ENCODE measurements at places on chromosomes 7 and 10.

GRCh38 chr7:79880312-79880711 lies 254.3 kb upstream of the GNAI1 start:
- DNase-seq = no peak

- DNase-seq = no peak
These were observed 152.0 kb upstream of the ADO start for GRCh38 chr10:62652564-62652963.

DNA sequence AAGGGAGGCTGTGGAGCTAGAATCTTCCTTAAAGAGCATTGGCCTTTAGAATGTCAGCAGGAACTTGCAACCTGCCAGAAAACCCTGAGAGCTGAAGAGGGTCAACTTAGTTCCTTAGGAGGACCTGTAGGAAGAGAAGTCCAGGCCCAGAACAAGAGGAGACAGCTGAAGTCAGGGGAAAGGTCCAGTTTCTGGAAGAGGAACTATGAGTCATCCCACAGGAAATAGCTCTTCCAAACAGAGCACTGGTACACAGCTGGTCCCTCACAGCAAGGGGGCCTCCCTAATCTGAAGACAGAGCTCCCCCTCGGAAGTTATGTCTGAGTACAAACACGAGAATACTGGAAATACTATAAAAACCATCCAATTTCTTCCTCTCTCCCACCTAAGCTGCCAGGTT lies 98.9 kb downstream of the HERPUD2 start:
- no peak for DNase-seq

- no peak for DNase-seq
These were observed 27.7 kb downstream of the GBX1 start for GRCh38 chr7:151139791-151140190.

GRCh38 chr10:1635340-1635739 lies 102.0 kb downstream of the ADARB2 start:
- DNase-seq = no peak

DNA sequence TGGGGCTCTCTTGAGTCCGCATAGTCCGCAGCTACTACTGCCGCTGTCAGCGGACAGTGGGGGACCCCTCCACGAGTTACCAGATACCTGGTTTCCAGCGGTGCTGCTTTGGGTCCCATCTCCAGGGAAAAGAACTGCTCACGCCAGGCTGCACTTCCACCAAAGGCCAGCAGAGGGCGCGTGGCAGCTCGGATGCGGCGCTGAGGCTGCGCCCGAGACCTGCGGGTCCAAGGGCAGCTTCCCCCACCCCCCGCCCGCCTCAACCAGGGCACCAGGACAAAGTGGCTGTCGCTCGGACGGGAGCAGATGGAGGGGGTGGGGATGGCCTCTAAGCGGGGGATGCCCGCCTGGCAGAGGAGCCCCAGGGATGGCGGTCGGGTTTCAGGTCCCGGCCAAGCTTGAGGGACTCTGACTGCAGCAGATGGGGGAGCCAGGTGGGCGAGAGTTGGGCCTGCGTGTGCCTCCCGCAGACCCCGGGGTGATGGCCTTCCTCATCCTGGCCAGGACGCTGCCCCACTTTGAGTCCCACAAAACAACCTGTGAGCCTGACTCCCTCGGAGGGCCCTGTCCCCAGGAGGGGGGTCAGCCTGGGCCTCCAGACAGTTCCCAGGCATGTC lies 23.8 kb upstream of the ZNF735 start:
- DNase-seq = no peak

DNA sequence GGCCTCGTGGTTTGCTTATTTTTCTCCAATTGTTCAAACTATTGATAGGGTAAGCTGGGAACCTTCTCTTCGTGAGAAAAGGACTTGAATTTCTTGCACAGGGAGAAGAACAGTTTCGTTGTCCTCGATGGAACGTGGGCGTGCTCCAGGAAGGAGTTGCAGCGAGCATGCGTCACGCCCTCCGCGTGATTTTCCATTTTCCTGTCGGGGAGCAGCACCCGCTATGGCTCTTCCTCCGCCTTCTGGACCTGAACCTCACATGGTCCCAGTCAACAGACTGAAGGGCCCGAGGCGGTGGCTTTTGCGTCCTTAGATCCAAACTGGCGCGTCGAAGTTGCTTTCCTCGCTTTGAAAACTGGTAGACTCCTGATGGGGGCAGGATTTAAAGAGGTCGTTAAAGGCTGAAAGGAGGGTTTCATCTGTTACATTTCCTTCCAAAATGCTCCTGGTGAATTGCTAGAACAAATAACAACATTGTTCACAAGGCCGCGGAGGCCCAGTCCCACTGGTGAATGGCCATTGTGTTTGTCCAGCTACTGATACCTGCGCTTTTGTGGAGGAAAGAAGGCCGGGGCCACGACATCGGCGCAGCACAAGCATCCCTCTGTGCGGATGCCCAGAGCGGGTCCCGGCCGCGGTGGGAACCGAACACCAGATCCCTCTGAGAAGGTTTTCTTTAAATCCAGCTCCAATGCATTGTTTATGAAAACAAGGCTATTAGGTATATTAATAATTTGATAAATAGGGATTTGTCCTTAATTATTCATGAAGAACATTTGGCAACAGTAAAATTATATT lies 75.9 kb downstream of the EBF3 start:
- DNase-seq = no peak

GRCh38 chr7:134741907-134742635 lies 37.4 kb upstream of the CALD1 start:
- DNase-seq = no peak

- DNase-seq = no peak
These were observed 183.1 kb downstream of the EXOC4 start for GRCh38 chr7:133436014-133436428.

GRCh38 chr7:138625849-138626230 lies 75.3 kb downstream of the SVOPL start:
- peak; percentile 69 for DNase-seq

GRCh38 chr10:122460891-122461293 lies 461 bp upstream of the HTRA1 start:
- no peak for DNase-seq

- no peak for DNase-seq
These were observed 15.0 kb downstream of the SKIDA1 start for GRCh38 chr10:21510241-21511094.

- DNase-seq = peak; percentile 7
These were observed 112.8 kb upstream of the PDCD4 start for GRCh38 chr10:110758898-110759297.

- peak; percentile 24 for DNase-seq
These were observed 7.0 kb upstream of the PDCD4 start for GRCh38 chr10:110864662-110865140.

DNA sequence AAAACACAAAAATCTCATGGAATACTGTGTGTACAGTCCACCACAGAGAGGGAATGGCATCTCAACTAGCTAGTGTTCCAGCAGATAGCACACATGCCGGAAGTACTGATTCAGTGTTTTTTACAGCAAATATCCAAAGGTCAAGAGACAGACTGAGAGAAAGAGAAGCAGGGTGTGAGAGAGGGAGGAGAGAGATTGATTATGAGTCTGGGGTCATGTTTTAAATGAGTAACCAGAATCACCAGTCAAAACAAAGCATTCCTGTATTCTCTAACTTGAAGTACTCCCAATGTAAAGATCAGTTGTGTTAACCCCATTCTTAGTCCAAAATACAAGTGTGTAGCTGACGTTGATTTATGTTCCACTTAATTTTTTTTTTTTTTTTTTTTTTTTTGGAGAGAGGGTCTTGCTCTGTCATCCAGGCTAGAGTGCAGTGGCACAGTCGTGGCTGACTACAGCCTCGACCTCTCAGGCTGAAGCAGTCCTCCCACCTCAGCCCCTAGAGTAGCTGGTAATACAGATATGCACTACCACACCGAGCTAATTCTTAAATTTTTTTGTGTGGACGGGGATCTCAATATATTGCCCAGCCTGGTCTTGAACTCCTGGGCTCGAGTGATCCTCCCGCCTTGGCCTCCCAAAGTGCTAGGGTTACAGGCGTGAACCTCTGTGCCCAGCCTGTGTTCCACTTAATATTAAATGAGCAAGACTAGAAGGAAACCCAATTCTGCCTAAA lies 114.2 kb downstream of the TAF3 start:
- DNase-seq = no peak

- DNase-seq = no peak
These were observed 170.0 kb upstream of the CDCA7L start for GRCh38 chr7:22115689-22116088.

DNA sequence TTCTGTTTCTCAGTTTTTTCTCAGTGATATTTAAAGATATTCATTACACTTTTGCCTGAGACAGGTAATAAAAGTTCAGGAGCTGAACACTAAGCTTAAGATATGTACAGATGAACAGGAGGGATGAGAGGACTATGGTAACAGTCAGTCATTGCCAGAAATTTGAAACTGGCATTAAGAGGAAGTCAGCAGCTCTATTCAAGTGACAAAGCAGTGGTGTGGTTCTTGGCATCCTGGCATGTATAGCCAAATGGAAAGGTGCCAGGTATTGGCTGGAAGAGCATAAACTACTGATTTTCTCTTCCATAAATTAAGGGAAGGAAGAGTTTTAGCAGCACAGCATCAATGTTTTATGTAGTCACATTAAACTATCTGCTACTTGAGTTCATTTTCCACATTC lies 22.7 kb downstream of the HOXA1 start:
- DNase-seq = no peak

- no peak for DNase-seq
These were observed 52.7 kb downstream of the CDK14 start for GRCh38 chr7:90648834-90649233.

- no peak for DNase-seq
These were observed 28.4 kb upstream of the PTPRN2 start for GRCh38 chr7:158616050-158616449.

GRCh38 chr7:158325530-158326381 lies 261.9 kb downstream of the PTPRN2 start:
- DNase-seq = peak; percentile 94

GRCh38 chr7:129005186-129005585 lies 49.7 kb downstream of the TNPO3 start:
- DNase-seq = no peak

DNA sequence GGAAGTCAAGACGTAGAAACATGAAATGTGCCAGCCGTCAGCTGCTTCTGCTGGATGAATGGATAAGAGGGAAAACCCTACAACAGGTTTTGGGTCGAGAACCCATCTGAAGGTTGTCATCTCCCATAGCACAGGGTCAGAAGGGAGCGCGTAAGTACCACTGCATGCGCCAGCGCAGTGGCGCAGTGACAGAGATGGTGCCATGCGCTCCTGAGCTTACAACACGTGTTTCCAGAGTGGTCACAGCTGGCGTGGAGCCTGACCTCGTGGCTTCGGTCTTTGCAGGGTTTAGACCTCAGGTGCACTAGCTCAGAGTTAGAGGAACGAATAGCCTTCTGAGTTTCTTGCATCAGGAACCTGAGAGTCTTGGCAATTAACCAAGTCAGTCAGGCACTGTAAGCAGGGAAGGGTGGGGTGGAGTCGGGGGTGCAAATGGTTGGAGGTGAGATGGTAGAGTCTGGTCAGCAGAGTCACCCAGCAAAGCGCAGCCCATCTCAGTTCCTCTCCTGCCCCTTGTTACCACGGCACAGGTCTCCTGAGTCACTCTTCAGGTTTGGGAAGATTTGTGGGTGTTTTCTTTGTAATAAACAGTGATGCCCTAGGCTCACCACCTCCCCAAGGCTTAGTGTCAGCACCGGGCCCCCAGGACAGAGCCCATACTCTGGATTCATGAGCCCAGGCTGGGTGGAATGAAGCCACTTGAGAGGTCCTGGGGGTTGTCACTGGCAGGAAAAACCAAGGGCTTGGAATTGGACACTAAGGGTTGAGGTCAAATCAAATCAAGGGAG lies 84.1 kb upstream of the PPIF start:
- no peak for DNase-seq

DNA sequence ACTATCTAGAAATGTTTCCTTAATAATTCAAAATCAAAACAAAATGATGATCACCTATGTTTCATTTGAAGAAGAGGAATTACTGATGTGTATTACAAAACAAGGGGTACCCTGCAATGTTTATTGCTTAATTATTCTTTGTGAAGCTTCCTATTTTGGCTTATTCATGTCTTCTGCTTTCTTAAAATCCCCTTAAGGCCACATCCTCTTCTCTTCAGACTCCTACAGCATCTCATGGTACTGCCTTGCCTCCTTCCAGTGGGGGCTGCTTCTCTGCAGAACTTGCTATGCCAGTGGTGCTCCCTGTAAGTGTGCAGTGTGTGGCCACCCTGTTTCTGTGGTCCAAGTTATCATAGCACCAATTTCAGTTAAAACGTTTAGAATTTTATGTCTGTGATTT lies 35.0 kb downstream of the CCDC146 start:
- no peak for DNase-seq

GRCh38 chr10:24417053-24417452 lies 208.1 kb downstream of the KIAA1217 start:
- DNase-seq = no peak

- DNase-seq = no peak
These were observed 33.1 kb upstream of the HMX3 start for GRCh38 chr10:123102673-123103072.

DNA sequence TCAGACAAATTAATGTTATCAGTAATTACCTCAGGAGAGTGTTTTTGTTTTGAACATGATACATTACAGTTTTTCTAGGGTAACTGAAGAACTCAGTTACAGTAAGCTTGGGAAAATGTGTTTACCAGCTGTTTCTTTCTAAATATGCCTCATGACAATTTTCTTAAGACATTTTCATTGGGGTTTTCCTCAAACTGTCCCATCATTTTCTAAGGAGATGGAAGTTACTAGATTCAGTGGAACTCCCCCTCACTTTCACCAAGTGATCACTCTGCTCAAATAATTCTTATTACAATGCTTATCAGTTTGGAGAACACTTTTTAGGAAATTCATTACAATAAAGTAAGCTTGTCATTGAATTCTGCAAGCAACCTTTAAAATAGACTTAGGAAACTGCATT lies 6.4 kb upstream of the SPAG6 start:
- DNase-seq = no peak

- DNase-seq = no peak
These were observed 4.1 kb downstream of the NEUROD6 start for GRCh38 chr7:31336202-31337001.

- DNase-seq = no peak
These were observed 32.5 kb downstream of the C7orf33 start for GRCh38 chr7:148622887-148623585.

DNA sequence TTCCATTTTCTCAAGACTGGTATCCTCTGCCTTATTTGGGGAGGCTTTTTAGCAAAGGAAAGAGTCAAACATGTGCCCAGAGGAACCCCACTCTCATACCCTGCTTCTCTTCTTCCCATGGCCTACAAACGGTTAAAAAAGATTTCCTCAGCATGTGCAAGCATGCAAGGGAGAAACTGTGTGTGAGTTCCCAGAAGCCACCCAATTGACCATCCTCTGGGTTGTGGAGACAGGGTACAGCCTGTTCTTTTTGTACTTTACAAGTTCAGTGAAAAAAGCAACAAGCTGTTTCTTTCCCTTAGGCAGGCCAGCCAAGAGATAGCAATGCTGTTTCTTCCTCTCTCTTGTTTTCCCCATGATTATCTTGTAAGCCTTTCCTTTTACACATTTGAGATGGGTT lies 68.8 kb upstream of the MTPN start:
- DNase-seq = no peak

Data from NCI-H510A (cell line).